RWPE1 (cell line): ENCODE measurements at places on chromosomes 7 and 10.

- DNase-seq, result no peak
Measured at GRCh38 chr7:29239638-29240037, 45.1 kb downstream of the CHN2 start.

DNA sequence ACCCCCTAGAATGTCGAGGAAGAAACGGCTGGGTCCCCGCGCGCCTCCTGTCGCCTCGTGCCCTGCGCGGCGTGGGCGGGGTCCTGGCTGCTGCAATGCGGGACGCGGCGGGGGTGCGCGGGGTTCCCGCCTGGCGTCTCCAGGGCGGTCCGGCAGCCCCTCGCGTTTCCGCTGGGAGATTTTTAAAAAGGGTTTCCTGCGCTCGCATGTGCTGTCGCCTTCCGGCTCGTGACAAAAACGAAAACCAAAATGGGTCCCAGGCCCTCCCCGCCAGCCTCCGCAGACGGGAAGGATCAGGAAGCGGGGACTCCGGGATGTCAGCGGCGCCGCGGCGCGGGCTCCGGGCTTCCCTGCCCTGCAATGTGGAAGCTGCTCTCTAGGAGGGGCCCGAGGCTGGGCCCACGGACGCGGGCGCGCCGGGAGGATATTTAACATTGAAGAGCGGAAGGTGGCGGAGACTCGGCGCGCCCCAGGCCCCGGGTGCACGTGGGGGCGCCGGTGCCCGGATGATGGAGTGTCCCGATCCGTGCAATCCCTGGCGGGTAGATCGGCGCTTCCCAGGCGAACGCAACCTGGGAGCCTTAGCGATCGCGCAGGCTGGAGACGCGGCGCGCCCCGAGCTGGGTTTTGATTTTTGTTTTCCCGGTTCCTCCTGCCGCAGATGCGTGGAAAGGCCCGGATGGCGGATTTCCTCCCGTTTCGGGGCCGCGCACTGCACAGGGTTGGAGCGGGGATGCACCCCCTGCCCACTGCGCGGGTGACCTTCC, 1.0 kb downstream of the PFKP start:
- peak; percentile 26 for DNase-seq

DNA sequence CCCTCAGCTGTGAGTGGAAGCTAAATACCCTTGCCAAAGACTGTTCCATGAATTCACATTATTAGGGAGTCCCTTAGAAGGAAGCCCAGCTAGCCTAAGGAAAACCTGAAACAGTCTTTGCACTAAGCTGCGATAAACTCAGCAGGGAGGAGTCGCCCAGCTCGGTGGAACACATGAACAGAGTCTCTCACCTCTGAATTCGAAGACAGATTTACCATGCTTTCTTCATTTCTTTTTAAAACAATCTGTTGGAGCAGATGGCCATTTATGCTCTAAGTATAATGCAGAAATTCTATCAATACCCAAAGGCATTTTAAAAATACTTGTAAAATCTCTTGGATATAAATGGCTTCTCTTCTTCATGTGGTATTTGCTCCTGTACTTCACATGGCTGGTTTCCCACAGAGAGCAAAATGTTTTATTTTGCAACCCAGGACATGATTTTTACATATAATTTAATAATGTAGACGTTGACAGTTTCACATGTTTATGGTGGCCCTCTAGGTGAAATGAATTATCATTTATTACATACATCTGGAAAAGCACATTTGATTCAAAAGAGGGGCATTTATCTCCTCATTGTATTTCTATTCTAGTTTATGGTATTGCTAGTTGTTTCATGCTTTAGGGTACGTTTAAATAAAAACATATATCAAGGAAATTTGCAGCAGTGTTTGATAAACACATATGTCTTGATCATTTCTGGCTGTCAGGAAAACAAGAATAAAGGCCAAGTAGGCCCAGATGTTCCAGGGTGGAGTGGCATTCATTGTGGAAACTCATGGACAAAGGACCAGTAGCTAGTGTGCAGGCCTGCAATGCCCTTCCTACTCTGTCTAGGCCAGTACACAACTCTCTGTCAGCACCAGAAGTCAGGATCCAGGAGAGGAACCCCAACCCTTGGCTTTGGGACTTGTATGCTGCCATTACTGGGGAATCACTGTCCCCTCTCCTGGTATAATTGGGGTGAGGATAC, 52.2 kb downstream of the LRGUK start:
- no peak for DNase-seq

GRCh38 chr7:130356121-130356875, 11.7 kb downstream of the CPA5 start:
- peak; percentile 91 for DNase-seq

- DNase-seq, result no peak
Measured at GRCh38 chr10:68566955-68567354, 6.8 kb downstream of the TET1 start.

DNA sequence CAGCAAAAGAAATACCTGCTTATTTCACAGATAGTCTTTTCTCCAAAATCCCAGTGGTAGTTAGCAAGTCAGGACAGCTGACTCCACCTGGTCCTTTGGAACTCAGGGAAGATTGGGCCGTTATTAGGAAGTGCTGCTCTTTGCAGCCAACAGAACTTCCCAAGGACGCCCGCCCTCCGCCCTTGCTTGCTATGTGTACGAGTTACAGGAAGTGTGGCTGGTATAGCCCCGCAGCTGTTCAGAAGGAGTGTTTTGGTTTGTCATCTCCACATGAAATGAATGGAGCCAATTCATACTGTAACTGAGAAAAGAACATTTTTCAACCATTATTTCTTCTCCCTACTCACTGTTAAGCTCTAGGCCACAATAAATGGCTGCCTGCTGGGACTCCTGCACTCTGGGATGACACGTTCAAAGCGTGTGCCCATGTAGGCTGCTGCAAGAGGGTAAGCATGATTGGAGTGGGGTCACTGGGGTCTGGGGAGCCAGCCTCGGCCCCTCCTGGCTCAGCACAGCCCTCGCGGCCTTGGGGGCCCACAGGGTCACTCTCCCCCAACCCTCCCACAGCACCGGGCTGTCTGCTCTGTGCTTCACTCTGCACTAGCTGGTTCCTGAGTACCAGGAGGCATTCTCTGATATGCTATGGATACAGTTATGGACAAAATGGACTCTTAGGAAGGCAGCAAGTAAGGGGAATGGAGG, 244.0 kb downstream of the EBF3 start:
- no peak for DNase-seq

DNA sequence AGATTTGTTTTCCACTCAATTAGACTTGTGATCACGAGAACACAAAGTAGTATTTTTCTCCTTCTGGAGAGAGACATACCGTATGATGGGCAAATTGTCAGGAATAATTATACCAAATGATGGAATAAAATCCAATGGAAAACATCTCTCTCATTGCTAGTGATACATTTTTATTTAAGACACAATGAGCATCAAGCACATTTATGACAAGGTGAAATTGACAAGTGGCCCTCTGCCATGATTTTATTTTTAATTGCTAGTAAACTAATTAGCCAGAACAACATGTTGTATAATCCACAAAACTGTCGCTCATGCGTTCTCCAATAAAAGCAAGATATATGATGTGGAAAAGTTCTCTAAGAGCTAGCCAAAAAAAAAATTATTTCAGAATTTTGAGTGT, 620.8 kb downstream of the AUTS2 start:
- no peak for DNase-seq

DNA sequence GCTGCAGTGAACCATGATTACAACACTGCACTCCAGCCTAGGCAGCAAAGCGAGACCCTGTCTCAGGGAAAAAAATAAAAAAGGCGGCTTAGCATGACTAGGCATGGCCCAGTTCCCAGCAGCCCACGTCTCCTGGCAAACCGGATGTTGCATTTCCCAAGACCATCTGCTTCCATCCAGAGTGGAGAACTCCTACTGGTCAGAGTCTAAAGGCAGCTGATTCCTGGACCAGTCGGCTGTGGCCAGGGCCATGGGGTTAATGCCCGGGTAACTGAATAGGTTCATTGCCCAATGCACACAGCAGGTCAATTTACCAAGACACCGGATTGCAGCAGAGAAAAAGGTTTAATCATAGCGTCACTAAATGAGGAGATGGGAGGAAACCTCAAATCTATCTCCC, 133.1 kb downstream of the MYL10 start:
- no peak for DNase-seq

DNA sequence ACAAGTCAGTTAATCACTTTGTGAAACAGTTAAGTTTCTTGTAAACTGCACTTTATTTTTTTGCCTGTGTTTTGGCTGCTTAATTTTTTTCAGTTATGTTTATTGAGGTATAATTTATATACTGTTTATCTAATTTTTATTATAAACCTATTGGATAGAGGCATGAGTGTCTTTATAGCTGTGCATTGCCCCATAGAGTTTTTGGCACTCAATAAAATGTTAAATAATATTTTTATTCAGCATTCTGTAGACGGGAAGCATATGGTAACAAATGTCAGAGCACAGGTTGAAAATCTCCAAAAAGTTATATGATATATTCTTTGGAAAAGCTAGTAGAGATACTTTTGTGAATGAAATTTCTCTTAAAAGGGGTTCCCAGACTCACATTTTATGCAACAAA, 243.8 kb upstream of the KAT6B start:
- no peak for DNase-seq
